ENCODE measurements at places on chromosomes 2 and 18. TPM values are rescaled to one million over a fixed set of nuclear protein-coding genes. Genes with fewer than 3 reads are reported as not detected.

The GAREM2 gene
- 1.2 TPM for total RNA-seq

The TGFA gene
- not detected for total RNA-seq

The REG3A gene
- total RNA-seq: not detected

The IL1RN gene
- total RNA-seq: not detected

The CPLX4 gene
- total RNA-seq: not detected

The ESCO1 gene
- 11.9 TPM for total RNA-seq

The GKN1 gene
- not detected for total RNA-seq

The POTEJ gene
- total RNA-seq: not detected

The LAPTM4A gene
- total RNA-seq: 134 TPM

DNA sequence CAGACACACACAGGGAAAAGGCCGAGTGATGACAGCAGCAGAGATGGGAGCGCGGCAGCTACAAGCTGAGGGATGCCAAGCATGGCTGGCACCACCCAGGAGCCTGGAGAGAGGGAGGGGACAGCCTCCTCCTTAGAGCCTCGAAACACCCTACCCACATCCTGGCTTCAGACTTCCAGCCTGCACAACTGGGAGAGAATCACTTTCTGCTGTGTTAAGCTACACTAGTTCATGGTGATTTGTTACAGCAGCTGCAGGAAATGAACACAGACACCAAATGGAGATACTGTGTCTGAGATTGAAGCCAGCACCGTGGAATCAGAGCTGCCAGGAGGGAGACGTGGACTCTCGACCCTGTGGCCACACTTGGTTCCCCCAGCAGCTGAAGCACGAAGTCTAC is 27.5 kb upstream of the FOSL2 start:
- peak; percentile 86 for DNase-seq

GRCh38 chr18:24054130-24054529 is 39.6 kb downstream of the TTC39C start:
- peak; percentile 80 for DNase-seq

DNA sequence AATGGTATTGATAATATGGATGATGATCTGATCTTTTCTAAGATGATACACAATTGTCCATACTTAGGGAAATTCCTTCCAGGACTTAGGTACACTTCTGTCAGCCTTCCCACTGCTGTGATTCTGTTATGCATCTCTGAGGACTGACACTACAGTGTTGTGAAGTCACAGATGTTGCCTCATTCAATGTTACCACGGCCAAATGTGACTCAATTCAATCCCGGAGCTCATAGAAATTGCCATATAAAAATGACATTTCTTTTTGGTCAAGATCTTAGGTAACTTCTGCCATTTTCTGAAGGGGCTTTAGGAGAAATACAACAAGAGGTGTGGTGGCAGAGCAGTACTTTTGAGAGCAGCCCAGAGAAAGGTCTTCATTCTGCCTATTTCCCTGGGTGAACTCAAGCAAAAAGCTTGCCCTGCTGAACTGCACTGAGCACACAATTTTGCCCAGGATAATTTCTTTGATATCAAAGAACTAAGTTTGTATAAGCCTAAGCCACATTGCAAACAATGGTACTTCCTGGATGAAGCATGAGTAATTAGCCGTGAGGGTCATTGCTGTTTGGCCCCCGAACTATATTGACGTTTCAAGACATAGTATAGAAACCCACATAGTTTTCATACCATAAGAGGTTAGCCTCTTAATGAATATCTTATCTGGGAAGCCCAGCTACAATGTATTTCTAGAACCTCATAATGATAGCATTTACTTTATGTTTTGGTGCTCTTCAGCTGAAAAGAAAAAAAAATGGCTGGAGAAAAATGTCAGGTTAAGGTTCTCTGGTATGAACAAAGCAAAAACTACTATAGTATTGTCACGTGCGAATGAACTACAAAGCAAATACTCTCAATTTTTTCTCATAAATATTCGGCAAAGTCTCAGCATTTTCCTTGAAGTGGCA is 437.4 kb downstream of the MEIS1 start:
- no peak for DNase-seq

- DNase-seq: no peak
These were observed 295.2 kb upstream of the LRP1B start for GRCh38 chr2:142426064-142426463.

DNA sequence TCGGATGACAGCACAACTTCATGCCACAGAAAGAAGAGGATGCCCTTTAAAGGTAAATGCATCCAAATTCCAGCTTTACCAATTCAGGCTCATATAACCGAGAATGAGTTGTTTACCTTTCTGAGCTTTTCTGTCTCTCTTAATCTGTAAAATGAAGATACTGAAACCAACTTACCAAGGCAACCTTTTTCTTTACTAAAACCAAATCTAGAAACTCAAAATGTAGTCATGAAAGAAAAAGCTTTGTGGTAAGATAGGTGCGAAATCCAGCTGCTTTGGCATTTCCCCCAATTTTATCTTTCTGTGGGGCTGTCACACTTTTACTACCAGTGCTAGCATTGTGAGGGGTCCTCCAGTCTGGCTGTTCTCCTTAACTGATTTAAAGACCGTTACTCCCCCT is 240.4 kb downstream of the IKZF2 start:
- no peak for DNase-seq

DNA sequence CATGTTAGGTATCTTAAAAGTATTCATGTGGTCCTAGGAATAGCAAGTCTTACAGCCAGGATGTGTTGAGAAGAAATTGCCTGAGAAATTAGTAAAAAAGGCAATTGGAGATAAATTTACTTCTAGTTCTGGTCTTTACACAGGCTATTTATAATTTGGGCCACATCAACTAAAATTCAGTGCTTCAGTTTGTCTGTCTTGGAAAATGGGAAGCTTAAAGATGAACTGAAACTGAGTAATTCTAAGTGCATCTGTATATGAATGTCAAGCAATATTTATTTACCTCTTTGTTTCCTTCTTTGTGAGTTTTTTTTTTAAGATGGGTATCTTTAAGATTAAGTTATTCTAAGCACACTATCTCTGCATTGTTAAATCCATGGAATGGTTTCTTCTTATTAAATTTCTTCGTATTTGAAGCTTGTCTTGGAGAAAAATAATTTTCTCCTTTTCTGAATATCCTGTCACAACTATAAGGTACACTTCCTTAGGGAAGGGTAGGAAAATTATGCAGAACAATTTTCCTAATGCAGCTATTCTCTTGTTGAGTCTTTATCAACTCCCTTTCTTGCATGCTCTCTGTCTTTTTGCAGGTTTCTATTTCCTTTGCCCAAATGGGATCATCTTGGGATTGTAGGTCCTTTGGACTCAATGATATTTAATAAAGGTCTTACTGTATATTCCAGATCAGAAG is 39.7 kb upstream of the MMADHC start:
- no peak for DNase-seq

- DNase-seq: no peak
These were observed 195.5 kb downstream of the L3MBTL4 start for GRCh38 chr18:6219116-6219717.

DNA sequence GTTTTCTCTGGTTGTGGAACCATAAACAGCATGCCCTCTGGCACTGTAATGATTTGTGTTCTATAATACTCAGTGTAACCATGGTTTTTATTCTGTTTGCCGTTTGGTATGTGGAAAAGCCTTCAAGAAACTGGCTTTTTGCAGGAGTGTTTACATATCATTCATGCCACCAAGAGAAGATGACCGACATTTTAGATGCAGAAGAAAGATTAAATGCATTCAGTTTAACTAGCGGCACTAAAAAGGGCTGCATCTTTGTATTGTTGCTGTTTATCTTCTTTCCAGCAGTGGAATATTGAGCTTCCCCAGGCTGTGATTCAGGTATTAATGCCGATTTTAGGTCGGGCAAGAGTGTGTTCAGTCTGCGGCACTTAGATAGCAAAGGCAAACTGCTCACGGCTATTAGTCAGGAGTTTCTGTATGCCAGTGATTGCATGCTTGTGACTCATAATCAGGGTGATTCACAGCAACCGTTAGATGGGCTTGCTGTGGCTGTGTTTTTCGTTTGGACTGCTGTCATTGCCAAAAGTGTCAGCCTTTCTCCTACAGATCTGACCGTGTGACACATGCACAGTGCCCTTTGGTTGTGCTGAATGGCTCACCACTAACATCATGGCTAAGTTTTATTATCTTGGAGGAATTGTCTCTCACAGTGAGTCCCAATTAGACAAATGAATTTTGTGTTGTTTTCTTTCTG is 479.7 kb downstream of the PARD3B start:
- peak; percentile 93 for DNase-seq

GRCh38 chr2:23487735-23488492 is 102.9 kb downstream of the KLHL29 start:
- peak; percentile 80 for DNase-seq

DNA sequence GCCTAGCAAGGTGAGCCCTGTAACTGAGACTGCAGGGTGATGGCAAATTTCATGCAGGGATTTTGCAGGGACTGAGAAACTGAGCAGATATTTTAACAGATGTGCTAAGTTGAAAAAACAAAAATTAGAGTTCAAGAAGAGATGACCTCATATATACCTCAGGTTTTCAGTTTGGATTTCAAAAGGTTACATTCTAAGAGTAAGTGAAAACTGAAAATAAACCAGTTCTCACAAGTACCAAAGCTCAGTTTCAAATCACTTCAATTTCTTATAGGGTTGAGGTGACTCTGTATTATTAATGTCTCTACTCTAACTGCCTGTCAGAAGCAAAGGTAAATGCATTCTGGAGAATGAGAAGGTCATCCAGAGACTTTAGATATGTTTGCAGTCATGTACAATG is 237.4 kb upstream of the VRK2 start:
- no peak for DNase-seq

DNA sequence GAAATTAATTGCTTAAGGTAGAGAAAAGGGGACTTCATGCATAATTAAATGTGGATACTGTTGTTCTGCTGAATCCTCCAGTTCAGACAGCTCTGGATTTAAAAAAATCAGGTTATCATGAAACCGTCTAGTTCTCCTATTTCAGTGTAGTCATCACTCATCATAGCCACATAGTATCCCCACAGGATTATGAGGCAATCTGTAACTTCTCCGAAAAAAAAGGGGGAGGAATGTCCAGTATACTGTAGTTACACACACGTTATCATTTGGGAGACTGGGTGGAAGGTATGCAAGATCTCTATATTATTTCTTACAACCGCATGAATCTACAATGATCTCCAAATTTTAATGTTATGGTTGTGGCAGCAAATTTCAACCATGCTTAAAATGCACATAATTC is 114.0 kb downstream of the HIBCH start:
- peak; percentile 89 for DNase-seq

DNA sequence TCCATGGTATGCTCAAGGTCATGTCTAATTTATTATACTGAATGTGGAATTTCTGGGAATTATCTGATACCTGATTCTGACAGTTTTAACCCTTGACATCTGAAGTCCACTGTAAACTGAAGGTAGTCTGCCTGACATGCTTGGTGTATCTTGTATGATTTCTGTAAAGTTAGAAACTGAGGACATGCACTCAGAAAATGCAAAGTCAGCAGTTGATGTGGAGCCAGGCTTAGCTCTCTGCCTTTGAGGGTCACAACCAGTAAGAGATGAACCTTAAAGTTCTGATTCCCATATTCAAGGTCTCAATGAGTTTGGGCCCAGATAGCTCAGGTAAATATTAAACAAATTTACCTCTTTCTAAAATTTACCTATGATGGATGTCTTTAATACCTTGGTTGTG is 12.3 kb upstream of the CTLA4 start:
- DNase-seq: no peak

DNA sequence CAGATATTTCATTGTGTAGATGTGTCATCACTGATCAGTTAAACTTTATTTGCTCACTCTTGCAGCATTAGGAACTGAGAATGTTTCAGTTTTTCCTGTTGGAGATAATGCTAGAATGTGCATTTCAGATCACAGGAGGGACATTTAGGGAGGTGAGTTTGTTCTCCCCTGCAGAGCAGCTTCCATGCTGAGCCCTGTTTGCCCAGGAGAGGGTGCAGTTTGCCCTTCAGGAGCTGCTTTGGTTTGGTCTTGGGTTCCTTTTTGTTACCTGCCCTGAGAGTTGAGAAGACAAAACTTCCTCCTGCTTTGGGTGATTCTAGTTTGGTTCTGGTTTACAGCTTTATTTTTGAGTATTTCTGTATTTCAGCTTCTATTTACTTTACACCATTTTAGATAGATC is 49.9 kb downstream of the DGKD start:
- DNase-seq: no peak

- DNase-seq: no peak
These were observed 26.2 kb downstream of the INPP4A start for GRCh38 chr2:98470851-98471255.

DNA sequence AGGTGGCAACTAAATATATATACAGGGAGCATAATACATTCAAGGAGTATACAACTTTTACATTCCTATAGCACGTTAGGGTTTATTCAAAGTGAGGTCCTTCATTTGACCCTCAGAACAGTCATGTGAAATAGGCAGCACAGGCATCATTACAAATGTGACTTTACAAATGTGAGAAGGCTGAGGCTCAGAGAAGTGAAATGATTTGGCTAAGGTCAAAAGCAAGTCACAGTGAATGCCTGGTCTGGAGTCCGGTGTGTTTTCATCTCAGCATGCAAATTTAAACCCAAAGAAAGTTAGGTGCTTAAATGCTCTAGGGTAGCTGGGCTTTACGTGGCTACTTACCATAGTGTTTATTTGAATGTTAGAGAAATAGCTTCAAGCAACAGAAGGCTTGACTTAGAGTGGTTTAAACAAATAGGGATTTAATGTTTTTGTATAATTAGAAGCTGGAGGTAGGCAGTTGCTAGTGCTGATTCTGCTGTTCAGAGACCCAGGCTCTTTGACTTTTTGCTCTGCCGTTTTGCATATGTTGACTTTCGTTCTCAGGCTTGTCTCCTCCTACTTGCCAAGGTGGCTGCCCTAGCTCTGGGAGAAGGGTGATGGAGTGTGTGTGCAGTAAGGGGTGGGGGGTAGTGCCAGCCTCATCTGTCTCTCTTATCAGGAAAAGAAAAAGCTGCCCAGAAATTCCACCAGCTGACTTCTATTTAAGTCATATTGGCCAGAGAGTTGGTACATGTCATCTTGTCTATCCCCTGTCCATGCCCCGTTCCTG is 89.2 kb downstream of the PLCL1 start:
- no peak for DNase-seq

GRCh38 chr2:223270548-223270947 is 218.6 kb downstream of the KCNE4 start:
- no peak for DNase-seq

DNA sequence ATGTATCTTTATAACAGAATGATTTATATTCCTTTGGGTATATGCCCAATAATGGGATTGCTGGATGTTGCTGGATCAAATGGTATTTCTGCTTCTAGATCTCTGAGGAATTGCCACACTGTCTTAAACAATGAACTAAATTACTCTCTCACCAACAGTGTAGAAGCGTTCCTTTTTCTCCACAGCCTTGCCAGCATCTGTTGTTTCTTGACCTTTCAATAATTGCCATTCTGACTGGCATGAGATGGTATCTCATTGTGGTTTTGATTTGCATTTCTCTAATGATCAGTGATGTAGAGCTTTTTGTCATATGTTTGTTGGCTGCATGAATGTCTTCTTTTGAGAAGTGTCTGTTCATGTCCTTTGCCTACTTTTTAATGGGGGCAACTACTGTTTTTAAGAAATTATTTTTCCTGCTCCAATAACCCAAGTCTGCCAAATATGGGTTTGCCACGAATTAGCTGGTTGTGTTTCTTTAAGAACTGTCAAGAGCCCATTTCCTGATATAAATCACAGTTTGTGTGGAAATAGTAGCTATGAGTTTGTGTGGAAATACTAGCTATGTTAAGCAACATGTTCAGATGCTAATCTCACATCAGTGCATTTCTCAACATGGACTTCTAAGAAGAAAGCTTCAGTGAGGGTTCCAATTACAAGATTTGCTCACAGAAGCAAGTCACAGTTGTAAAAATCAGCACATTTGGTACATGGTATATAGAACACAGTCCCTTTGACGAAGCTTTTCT is 259.4 kb downstream of the ANAPC1 start:
- peak; percentile 85 for DNase-seq

- peak; percentile 97 for DNase-seq
These were observed 181.2 kb downstream of the ATAD2B start for GRCh38 chr2:23745726-23746105.
